ENCODE measurements at places on chromosomes 4 and X. TPM values are rescaled to one million over a fixed set of nuclear protein-coding genes. Genes with fewer than 3 reads are reported as not detected.

MAGED1 gene
- polyA plus RNA-seq: 353 TPM

CCSER1 gene
- polyA plus RNA-seq: 22.4 TPM

GIMD1 gene
- polyA plus RNA-seq: not detected

DNA sequence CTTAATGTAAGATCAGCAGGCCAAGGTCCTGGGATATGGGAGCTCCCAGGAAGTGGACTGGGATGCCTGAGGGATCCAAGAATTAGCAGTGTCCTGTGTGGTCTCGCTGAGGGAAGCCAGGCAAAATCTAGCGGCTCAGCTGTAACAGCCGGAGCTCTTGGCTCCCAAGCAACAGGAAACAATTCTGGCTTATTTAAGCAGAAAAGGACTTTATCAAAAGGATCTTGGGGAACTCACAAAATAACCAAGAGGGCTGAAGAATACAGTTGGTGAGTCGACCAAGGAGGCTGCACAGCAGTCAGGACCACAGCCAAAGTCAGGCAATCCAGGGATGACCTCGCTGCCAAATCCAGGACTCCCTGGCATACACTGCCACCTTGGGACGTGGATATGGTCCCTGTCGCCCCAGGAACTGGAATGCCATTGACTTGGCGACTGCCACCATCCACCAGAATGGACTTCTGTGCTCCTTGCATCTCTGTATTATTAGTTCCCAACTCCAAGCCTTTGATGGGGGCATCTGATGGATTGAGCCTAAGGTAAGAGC is 165.3 kb upstream of the BCOR start:
- DNase-seq: no peak

Measured in left kidney (tissue), 8 donors.